ENCODE measurements at places on chromosomes 6 and 20. TPM values are rescaled to one million over a fixed set of nuclear protein-coding genes. Genes with fewer than 3 reads are reported as not detected.
A peak's percentile ranks its signal among the peaks of the same experiment; 100 is the strongest.

DNA sequence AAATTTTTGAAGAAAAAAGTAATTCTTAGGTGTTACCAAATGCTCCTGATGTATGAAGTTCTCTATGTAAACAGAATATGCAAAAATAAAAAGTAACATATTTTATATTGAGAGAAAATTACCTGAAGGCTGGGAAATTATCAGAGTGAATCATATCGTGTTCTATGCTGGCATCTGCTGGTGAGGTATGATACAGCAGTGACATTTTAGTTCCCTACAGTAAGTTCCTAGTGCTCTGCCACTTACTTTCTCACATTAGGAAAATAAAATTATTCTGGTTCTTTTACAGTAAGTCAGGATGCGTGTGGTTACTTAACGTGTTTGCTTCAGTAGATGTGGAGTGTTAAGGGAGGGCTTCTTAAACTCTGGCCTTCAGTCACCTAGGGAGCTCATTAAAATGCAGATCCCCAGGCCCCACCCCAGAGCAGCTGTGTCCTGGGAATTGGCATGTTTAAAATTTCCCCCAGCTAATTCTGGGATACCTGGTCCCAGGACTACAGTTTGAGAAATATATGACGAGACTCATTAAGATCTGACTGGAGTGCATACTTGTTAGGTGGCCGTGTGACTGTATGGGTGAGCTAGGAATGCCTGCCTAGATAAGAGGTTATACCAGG lies 3.2 kb downstream of the ACTR5 start:
- DNase-seq: peak; percentile 35

DNA sequence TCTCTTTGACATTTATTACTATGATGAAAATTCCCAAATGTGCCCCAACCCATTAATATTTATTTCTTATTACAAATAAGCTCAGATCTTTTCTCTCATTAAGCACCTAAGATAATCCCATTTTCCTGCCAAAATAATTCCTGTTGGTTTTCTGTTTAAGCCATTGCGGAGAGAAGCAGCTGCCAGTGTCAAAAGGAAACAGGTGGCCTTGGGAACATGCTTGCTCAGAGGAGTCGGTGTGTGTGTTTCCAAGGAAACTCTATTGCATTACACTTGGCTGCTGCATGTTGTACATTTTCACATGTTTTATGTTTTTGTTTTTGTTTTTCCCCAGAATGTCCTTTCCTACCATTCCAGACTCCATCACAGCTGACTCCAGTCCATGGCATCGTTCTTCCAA lies 56.4 kb downstream of the CD24 start:
- DNase-seq: peak; percentile 4

AURKA gene
- polyA plus RNA-seq: 10.4 TPM

NT5E gene
- not detected for polyA plus RNA-seq
